ENCODE measurements at places on chromosomes 3 and 15.

- DNase-seq = no peak
These were observed 3.7 kb upstream of the WDR82 start for GRCh38 chr3:52281981-52282801.

GRCh38 chr3:18591120-18591519 lies 166.0 kb upstream of the SATB1 start:
- DNase-seq = no peak

DNA sequence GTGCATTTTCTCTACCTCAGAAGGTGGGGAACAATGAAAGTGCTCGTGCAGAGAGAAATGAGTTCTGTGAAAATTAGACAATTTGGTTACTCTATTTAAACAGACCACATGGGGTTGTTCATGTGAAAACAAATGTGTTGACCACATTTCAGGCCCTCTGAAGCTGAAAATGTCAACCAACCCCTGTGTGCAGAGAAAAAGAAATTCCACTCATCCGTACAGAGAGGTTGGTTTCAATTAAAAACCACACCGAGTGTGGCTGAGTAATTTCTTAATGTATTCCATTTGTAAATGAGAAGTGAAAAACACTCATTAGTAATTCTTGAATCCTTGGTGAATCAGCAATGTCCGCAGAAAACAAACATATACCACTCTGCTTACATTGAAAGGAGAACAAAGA lies 46.9 kb upstream of the SLC7A14 start:
- peak; percentile 52 for DNase-seq

DNA sequence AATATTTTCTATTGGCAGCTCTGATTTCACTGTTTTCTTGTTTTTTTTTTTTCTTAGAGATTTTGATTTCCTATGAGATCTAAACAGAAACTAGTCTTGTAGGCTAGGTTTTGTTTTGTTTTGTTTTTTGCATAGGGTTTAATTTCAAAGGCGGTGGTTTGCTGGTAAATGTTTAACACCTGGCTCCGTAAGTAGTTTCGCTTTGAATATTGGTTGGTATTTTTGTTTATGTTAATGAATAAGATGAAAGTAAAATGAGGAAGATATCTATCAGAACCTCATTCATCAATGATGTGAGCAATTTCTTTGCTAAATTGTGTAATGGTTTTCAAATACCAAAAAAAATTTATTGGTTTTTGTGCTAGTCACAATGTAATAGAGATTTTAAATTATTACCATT lies 39.7 kb upstream of the TM4SF1 start:
- no peak for DNase-seq

DNA sequence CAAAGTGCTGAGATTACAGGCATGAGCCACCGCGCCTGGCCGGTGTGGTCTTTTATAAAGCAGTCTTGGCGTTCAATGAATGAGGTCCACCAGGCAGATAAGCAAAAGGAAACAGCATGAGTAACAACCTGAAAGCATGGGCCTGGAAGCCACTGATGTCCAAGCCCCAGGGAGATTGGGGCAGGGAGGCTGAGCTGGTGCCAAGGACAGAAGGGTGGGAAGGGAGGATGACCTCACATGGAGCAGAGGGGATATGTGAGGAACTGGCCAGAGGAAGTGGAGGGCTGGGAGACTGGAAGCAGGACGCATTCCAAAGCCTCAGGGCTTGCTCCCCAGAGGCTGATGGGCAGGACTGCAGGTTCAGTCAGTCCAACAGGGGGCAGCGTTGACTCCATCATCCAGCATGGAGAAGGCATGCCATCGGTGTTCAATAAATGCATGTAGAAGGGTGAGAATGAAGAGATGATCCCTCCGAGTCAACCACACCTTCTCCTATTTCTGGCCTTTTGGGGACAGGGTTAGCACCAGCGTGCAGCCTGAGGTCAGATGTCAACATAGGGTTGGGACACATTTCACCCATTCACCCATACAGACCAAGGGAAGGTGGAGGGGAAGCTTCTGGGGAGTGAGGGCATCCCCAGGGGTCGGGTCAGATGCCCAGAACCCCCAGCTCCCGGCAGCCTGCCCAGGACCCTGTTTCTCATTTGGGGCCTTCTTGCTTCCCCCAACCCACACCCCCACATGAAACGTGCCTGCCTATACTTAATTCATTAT lies 14.8 kb downstream of the MYL3 start:
- DNase-seq = no peak

- no peak for DNase-seq
These were observed 9.7 kb upstream of the RNU6-1 start for GRCh38 chr15:67849538-67849937.

GRCh38 chr3:36135863-36136262 lies 244.4 kb upstream of the STAC start:
- DNase-seq = no peak

DNA sequence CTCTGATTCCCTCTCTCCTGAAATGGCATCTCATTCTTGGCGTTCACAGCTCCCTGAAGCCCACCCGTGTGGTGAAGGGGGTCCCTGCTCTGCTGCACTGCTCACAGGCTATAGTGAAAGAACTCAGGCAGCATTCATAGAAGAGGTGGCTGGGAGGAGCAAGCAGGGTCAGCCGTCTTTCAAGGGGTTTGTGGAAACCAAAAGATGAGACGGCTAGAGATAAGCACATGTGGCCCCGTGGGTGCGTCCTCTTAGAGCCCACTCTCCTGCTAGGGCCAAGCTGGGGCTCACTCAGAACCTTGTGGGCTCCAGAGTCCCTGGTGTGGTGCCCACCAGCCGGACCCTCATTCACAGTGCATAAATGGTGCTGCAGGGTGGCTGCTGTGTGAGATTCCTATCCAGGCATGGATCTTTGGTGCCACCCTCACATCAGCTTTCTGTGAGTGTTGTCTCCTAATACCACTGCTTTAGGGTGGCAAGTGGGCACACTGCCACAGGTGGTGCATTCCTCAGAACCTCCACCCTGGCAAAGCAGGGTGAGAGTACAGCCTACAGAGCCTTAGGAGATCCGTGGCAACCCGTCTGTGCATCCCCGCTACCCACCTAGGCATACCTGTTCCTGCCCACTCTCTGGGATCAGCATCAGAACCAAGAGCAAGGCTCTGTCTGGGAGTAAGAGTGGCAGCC lies 11.2 kb upstream of the SEMA4B start:
- DNase-seq = no peak

DNA sequence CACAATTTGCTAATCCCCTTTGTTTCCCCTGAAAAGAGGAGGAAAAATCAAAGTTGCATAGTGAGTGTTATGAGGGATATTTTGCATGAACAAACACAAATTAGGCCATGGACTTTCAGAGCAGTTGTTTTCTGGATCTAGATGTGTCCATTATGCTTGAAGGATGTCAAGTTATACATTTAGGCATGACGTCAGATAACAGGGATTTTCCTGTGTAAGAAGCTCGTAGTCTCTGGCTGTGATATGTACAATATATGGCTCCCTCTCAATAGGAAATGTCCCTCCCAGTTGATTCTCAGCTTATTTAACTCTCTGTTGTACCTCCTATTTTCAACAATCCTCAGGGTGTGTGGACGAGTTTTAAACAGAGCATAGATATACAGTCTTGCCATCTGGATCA lies 171.0 kb downstream of the RBMS3 start:
- no peak for DNase-seq

DNA sequence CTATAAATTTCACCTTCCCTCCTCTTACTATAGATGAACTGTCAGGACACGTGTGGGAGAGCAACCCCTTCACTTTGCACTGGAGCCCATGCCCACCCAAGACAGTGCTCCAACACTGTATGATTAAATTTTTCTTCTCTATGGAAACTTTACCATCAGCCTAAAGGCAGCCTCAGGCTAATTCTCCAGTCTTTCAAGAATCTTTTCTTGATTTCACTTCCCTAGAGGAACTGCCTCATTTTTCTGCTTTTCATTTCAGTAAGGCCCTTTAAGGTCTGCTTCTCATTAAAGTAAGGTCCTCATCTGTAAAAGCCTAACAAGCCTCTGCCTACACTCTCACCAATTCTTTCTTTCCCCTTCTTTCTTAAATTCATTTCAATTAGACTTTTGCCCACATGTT lies 137.3 kb downstream of the KCNMB2 start:
- DNase-seq = no peak
